ENCODE measurements at places on chromosomes 4 and X.

GRCh38 chr4:173264684-173265185 is 69.4 kb downstream of the HMGB2 start:
- no peak for DNase-seq

DNA sequence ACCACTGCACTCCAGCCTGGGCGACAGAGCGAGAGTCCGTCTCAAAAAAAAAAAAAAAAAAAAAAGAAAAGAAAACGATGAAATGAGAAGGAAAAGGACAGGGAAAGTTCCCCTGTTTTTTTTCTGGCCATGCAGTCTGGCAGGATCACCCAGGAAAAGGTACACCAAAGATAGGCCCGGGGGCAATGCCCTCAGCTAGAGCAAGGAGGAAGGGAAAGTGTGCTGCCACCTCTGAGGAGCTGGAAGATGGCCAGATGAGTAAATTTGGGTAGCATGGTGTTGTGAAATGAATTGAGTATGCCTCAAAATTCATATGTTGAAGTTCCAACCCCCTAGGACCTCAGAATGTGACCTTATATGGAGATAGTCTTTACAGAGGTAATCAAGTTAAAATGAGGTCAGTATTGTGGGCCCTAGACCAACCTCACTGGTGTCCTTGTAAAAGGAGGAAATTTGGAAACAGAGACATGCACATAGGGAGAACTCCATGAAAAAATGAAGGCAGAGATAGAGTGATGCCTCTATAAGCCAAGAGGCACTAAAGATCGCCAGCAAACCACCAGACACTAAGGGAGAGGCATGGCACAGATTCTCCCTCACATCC is 28.9 kb downstream of the MAOB start:
- no peak for DNase-seq

GRCh38 chr4:153488006-153488891 is 22.1 kb downstream of the TMEM131L start:
- no peak for DNase-seq

DNA sequence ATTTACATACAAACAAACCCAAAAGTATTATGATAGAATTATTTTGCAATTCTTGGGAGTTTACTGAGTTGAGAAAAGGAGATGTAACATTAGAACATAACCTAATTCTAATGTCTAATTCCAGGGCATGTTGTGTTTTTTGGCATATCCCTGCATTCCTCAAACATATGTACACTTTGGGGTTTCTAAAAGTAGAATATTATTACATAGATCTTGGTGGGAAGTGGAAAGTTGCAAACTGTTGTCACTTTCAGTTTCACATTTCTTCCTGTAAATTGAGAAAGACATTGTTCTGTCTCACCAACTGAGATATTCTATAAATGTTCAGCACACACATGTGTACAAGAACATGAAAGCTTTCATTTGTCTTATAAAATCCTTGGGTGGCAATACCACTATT is 24.4 kb upstream of the GBA3 start:
- DNase-seq: no peak

- DNase-seq: no peak
Measured at GRCh38 chr4:165152527-165152926, 39.9 kb upstream of the TMEM192 start.

DNA sequence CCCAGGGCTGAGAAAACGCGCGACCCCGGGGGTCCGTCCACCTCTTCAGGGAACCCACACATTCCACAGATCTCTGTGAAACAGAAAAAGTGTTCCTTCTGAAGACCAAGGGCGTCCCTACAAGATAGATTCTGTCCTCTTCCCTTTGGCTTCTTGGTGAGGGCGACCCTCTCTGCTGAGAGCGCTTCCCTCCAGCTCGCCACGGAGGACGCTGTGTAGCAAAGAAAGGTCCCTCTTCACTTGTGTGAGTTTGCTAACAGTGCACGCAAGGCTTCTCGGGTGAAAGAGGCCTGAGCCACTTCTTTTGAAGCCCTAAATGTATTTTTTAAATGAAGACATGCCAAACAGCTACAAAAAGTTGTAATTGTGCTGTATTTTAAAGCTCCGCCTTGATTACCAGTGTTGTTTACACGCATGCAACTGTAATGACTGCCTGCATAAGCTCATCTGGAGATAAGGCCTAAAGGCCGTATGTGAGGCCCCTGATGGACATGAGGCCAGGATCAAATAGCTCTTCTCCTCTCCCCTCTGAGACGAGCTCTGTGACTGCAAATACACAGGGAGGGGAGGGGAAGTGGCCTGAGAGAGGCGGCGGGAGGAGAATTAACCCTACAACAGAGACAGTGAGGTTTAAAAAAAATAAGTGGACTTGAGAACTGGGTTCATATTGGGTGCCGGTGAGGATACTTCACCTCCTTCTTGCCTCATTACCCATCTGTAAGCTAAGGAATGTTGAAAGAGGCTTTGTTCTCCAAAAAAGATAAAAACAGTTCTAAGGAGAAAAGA is 95.5 kb downstream of the SOWAHB start:
- no peak for DNase-seq

DNA sequence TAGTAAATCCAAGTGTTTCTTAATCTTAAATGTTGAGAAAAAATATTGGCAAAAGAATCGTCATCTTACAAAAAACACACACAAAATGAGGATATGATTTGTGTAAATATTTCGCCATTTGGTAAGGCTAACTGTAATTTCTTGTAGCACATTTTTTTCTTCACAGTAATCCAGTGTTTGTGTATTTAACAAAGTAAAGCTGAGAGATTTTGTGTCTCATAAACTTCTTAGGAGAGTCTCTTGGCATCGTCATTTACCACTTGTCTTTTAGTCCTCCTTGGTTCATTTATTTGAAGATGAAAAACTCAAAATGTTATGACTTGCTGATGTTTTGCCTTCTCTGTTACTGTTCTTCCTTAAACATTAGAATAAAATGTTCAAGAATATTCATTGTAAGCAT is 326.7 kb upstream of the PITX2 start:
- no peak for DNase-seq

DNA sequence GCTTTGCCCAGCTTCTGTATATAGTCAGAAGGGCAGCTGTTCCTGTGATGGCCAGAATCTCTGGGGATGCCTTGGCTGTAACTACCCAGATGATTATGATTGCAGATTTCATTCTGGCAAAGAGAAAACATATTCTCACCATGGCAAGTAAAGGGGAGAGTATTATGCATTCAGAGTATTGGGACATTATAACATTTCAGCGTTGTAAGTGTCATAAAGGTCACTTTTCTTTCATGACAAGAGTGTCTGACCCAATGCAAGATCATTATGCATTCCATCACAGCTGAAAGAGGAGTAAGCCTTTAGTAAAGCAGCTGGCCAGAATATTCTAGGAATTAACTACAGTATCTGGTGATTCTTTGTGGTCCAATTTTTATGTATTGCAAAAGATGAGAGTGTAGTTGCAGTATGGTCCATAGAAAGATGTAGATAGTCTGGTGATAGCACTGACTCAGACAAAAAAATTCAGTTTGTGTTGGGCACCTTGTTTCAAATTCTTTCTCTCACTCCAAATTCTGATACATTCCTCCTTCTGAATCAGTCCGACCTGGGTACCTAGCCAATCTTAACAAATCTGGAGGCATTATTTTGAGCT is 2366.3 kb downstream of the PCDH7 start:
- DNase-seq: no peak

DNA sequence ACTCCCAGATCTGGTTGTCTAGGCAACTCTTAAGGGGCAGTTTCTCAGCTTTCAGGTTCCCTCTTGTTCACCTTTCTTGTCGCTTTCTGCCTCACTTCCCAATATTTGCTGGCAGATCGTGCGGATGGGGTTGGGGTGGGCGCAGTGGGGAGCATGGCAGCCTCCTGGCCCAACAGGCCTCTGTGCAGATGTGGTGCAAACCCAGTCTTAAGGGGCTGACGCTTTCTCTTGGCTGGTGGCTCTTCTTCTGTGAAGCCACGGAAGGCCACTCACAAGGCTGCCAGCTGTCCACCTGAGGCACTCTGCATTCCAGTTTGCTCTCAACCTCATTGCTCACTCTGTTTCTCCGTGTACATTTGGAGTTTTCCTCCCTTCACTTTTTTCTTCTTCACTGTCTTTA is 61.7 kb downstream of the NBDY start:
- no peak for DNase-seq

DNA sequence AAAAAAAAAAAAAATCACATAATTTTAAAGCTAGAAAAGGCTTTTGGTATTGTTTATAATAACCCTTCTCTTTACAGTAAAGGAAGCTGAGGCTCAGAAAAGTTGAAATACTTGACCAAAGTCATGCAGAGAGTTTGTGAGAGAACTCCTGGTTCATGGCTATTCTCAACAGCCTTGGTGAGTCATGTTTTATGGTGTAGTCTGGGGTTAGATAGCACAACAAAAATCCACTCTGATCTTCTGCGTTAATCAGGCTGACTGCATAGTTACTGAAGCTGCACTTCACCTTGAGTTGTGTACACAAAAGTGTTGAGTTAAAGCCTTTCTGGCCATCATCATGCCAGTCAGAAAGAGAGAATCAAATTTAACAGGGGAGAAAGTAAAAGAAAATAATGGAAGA is 19.3 kb upstream of the SFRP2 start:
- no peak for DNase-seq

- no peak for DNase-seq
Measured at GRCh38 chr4:85488416-85488815, 13.5 kb downstream of the ARHGAP24 start.

GRCh38 chrX:9131066-9131465 is 97.1 kb upstream of the FAM9B start:
- DNase-seq: no peak

DNA sequence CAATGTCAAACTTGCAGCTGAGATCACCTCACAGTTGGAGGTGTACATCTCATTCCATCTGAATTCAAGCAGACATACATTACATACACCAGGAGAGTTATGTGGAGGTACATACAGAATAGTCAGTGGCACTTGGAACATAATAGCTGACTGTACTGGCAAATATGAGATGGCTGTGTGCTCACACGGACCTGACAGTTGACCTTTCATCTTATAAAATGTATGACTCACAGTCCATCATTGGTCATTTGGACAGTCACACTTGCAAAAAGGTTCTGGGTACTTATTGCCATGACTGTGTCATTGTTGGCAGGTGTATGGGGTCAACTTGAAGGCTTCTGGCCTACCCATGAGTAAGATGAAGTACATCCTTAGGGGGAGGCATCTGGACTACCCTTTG is 88.6 kb upstream of the WDR1 start:
- no peak for DNase-seq

GRCh38 chr4:99403380-99404184 is 31.6 kb downstream of the ADH7 start:
- DNase-seq: no peak

DNA sequence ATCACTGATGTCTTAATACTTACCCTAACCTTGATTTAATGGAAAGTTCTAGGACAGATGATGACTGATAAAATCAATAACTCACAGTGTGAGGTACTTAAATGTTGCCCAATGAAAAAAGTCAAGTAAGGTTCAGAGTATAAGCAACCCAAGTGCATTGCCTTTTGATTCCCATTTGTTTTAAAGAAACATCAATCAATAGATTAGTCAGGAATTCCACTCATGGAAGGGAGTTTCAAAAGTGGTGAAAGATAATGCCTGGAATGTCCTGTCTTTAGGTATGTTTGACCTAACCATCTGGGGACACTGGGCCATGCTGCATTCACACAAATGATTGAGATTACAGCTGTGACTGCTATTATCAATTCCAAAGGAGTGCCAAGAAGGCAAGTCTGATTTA is 259.7 kb downstream of the PPARGC1A start:
- no peak for DNase-seq

DNA sequence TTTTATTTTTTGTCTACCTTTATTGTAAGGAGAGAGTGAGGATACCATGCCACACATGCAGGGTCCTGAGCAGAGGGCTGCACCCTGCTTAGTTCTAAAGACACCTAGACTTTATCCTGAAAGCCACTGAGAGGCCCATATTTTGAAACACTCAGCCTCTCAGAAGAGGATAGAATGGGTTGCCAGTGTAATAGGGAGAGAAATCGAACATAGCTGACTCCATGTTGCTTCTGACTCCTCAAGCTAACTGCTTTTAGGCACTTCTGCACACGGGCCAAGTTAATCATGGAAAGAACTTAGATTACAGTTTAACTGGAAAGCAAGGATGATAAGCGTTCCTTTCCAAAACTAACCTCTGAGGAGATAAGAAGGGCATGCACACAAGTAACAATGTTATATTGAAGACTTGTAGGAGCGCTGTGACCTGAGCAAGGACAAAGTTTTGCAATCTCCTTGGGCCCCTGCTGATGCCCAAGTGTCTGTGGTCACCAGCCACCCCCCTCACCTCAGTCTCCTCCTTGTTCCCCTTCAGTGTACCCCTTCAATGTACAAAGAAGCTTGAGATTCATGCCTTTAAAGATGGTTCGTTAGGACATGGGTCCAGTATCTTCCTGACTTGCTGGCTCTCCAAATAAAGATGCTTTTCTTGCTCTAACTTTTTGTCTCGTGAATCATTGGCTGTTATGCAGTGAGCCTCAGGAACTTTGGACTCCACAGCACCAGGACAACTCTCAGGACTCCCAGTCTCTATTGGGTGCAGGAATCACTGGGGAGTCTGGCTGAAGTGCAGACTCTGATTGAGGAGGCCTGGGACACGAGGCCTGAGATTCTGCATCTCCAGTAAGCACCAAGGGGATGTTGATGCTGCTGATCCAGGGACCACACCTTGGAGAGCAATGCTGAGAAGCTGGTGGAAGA is 25.4 kb upstream of the CD99 start:
- no peak for DNase-seq

DNA sequence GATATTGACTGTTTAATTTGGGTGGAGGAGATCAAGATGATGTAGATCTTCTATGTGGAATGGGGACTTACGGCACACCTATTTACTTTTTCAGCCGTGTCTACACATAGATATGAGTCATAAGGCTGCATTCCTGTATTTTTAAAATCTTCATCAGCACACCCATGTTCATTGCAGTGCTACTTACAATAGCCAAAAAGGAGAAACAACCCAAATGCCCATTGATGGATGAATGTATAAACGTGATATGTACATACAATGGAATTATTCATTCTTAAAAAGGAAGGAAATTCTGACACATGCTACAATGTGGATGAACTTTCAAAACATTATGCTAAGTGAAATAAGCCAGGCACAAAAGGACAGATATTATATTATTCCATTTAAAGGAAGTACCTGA is 98.6 kb downstream of the AASDH start:
- DNase-seq: no peak

DNA sequence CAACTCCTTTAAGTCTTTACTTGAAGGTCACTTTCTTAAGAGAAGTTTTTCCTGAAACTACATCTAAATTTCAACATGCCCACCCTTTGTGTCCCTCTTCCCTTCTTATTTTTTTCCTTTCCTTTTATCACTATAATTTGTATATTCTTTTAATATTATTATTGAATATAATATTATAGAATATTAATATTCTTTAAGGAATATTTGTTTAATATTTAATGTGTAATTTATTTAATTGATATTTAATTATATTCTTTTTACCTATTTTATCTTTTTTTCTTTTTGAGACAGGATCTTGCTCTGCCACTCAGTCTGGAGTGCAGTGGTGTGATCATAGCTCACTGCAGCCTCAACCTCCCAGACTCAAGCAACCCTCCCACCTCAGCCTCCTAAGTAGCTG is 114.8 kb downstream of the KDR start:
- DNase-seq: no peak

- DNase-seq: no peak
Measured at GRCh38 chr4:75844151-75844662, 58.0 kb downstream of the PPEF2 start.

GRCh38 chr4:187602339-187603092 is 393.1 kb upstream of the ZFP42 start:
- no peak for DNase-seq
